ENCODE measurements at places on chromosomes 11 and 22.

DNA sequence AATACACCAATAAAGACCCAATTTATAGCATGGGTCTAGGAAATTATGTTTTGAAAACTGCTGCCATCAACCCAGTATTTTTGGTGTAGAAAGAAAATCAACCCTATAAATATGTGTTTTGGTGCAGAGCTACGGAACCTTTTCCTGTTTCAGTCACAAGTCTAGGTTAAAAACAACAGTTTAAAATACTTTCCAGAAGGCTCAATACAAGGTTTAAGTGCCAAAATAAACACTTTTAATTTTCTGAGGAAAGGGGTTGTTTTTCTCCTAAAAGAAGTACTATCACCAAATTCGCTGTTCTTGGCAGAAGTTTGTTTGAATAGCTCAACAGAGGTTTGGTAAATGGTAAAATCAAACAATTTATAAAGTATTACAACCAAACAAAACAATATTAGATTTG lies 201.3 kb downstream of the TMEM135 start:
- no peak for DNase-seq

- no peak for DNase-seq
These were observed 437.0 kb downstream of the DYNC2H1 start for GRCh38 chr11:103546236-103546635.

- peak; percentile 52 for DNase-seq
These were observed 8.2 kb upstream of the PARVG start for GRCh38 chr22:44172370-44173108.

- DNase-seq = peak; percentile 41
These were observed 899 bp upstream of the RAB30 start for GRCh38 chr11:83072350-83073242.

DNA sequence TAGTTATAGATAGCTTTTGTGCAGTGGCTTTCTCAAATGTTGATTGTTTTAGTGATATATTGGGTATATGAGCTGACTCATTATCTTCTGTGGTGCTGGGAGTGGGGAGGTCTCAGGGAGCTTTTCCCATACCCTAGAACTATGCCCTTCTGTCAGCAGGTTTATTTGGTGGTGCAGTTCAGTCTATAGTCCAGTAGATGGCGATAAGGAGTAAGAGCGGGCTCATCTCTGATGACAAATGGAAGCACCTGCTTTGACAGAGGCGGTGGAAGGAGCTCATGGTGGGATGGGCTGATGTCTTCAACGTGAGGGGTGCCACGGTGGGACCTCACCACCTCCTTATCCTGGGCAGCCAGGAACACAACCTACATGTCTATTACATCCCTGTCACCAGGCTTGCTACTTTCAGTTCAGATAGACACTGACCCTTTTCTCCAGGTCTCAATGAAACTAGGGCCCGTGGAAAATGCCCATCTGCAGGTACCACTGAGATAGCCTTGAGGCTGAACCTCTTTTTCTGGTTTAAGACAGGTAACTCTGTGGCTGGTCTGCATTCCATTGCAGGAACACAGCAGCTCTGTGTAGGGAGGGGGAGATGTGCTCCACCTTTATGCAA lies 13.0 kb upstream of the OR6A2 start:
- DNase-seq = no peak

DNA sequence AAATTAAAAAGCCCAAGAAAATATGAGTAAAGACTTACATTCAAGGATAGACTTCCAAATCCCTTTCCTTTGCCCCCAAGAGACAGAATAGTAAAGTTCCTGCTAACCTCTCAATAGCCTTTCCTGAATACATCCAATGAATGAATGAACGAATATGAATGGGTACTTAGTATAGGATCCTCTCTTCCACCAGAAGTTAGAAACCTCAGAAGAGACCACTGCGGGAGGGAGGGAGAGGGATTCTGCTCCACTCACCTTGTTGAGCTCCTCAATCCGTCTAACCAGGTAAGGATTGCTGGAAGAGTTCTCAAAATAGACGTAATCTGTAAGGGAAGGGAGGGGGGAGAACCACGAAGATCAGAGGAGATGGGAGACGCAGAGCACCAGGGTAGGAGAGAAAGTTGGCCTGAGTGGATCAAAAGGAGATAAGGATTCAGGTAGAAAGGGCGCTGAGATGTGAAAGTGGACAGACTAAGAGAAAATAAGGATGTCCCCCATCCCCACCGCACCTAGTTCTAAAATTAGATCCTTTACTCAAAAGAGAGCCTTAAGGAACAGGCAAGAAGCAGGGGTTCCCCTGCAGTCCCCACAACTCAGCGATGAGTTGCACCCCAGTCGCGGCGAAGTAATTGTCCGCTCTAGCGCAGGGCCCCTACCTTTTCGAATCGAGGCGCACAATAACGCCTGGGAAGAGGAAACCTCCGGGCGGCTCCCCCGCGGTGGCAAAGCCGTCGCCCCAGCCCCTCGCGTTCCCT lies 1.1 kb downstream of the MTA2 start:
- DNase-seq = peak; percentile 28

GRCh38 chr11:111906680-111907079 lies 4.9 kb downstream of the CRYAB start:
- DNase-seq = no peak

DNA sequence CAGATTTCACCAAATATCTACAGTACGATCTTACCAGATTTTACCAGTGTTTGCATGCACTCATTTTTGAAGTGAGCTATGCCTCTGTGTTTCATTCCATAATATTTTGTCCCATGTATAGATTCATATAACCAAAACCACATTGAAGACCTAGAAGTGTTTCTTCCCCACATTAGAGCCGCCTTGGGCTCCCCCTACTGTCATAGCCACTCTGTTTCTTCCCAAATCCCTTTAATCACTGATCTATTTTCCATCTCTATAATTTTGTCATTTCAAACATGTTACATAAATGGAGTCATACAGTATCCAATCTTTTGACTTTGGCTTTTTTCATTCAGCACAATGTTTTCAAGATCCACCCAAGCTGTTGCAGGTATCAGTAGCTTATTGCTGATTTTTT lies 12.7 kb downstream of the MRGPRX3 start:
- no peak for DNase-seq

- no peak for DNase-seq
These were observed 5.9 kb upstream of the GRK2 start for GRCh38 chr11:67260406-67260805.

- DNase-seq = no peak
These were observed 14.5 kb upstream of the CLMP start for GRCh38 chr11:123209591-123209990.

GRCh38 chr11:114340311-114341131 lies 44.3 kb downstream of the NNMT start:
- peak; percentile 80 for DNase-seq

DNA sequence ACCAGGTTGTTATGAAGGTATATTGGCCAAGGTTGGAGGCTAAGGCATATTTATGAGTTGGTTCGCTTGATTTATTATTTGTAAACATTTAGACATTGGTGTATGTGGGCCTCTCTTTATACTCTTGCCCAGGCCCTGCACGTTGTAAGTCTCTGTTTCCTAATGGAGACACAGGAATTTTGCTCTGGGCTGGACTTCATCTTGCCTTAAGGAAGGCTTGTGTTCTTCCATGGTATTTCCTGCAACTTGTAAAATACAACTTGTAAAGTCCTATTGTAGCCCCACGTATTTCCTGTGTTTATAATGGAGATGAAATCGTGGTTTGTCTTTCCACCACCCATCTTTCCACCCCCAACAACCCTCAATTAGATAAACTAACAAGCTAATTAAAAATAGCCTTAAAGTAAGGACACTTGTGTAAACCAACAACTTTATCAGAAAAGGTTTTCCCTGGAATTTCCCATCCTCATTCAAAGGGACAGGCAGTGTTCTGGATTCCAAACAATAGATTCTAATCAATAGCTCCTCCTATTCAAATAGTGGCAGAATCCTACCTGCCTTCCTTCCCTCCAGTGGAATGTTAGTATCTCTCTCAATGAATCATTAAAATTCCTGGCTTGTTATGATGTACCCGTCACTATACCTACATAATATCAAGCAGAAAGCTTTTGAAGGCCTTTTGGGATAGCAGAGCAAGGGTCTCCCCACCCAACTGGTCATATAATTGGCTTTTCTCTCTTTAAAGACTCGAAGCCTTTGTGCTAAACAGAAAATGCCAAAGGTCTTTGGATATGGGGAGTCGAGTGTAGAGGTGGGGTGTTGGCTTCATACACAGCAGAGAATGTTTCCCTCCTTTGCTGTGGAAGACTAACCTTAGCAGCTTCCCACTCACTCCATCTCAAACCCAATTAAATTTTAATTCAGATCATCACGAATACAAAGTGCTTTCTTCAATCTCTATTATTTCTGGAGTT lies 77.1 kb downstream of the UBASH3B start:
- DNase-seq = no peak

GRCh38 chr11:34909415-34909814 lies 6.8 kb downstream of the APIP start:
- no peak for DNase-seq

GRCh38 chr11:64123679-64124078 lies 42.2 kb downstream of the MACROD1 start:
- DNase-seq = no peak

DNA sequence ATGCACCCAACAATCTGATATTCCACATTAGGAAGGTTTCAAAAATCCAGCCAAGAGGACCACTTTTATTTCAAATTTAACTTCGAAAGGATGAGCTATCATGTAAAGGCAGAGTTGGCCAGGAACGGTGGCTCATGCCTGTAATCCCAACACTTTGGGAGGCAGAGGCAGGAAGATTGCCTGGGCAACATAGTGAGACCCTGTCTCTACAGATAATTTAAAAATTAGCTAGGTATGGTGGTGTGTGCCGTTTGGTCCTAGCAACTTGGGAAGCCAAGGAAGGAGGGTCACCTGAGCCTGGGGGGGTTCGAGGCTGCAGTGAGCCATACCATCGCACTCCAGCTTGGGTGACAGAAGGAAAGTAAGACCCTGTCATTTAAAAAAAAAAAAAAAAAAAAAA lies 96.7 kb downstream of the CADM1 start:
- DNase-seq = no peak

- peak; percentile 65 for DNase-seq
These were observed 24.8 kb downstream of the APOL1 start for GRCh38 chr22:36277482-36278291.

DNA sequence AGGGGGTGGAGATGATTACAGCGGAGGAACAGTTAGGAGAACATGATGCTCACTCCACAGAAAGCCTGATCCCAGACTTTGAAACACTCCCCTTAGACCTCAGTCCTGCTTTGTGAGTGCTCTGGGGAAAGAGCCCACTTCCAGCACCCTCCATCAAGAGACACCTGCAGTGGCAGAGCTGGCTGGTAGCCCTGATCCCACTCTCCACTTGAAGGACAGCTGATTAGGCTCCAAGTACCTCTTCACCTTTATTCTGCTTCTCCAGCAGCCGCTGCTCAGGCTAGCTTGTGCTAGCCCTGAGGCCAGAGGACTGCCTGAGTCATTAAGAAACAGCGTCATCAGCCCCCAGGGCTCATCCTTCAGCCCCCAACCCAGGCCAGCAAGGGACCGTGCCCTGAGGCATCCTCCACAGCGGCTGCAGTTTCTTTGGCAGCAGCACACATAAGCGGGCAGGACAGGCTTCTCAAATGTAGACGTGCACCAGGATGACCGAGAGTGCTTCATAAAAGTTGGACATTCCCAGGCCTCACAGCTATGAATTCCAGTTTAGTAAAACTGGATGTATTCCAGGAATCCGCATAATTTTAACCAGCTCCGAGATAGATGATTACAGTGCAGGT lies 146.0 kb upstream of the TBCEL start:
- no peak for DNase-seq

GRCh38 chr11:124479561-124479960 lies 34.1 kb upstream of the OR8B8 start:
- no peak for DNase-seq

- DNase-seq = peak; percentile 32
These were observed 7.3 kb downstream of the TANGO2 start for GRCh38 chr22:20027966-20028854.

DNA sequence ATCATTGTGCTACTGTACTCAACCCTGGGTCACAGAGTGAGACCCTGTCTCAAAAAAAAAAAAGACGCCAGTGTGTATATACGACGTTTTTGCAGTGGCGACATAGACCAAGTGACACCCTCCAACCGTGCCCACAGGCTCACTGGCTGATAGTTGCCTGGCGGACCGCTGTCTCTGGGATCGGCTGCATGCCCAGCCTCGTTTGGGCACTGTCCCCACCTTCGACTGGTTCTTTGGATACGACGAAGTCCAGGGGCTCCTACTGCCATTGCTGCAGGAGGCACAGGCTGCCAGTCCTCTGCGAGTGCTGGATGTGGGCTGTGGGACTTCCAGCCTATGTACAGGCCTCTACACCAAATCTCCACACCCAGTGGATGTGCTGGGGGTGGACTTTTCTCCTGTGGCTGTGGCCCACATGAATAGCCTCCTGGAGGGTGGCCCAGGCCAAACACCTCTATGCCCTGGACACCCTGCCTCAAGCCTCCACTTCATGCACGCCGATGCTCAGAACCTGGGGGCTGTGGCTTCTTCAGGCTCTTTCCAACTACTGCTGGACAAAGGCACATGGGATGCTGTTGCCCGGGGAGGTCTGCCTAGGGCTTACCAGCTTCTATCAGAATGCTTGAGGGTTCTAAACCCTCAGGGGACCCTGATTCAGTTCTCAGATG lies 1.3 kb downstream of the CSKMT start:
- DNase-seq = no peak

DNA sequence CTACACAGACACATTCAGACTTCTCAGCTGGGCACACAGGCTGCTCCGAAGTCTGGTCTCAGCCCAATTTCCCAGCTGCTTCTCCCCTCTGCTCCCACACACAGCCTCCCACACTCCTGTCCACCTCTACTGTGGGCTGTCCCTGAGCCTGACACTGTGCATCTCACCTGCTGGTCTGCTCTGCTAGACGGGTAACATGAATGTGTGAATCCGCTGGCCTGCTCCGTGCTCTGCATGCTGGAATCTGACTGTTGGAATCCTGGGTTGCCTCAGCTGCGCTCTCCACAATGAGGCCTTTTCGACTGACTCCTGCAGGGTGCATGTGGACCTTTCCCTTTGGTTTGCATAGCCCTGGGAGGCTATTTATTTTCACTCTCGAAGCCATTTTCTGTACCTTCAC lies 489.5 kb upstream of the B3GAT1 start:
- DNase-seq = no peak

DNA sequence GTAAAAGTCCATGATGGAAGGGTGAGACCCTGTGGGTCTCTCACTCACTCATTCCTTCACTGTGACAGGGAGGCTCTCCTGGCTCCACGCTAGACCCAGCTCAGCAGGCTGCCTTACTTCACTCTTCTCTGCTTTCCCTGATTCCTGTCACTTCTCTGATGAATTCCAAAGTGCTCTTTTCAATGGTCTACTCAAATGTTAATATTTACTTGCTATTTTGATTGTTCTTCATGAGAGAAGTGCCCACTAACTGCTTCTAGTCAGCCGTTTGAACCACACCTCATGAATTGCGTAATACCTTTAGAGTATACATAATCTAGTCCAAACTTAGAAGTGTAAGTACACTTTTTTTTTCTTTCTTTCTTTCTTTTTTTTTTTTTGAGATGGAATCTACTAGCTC lies 1350.2 kb upstream of the RAG2 start:
- no peak for DNase-seq

GRCh38 chr11:488992-489391 lies 18.1 kb downstream of the RNH1 start:
- no peak for DNase-seq

- DNase-seq = no peak
These were observed 18.7 kb downstream of the MMP10 start for GRCh38 chr11:102761646-102762238.
